ENCODE measurements at places on chromosomes 5 and 9. TPM values are rescaled to one million over a fixed set of nuclear protein-coding genes. Genes with fewer than 3 reads are reported as not detected.

The THBS4 gene
- 1.4 TPM for total RNA-seq

The SIMC1 gene
- 13.1 TPM for total RNA-seq

The RIMOC1 gene
- 14.8 TPM for total RNA-seq

The LCN15 gene
- not detected for total RNA-seq

The GPX8 gene
- total RNA-seq: 70.8 TPM

The NXNL2 gene
- total RNA-seq: not detected

The SLCO4C1 gene
- total RNA-seq: 0.29 TPM

The GARIN3 gene
- not detected for total RNA-seq

The SLC12A2 gene
- 136 TPM for total RNA-seq

The KIF3A gene
- total RNA-seq: 13.7 TPM

The KIAA0825 gene
- 2.9 TPM for total RNA-seq

The GADD45G gene
- total RNA-seq: 0.35 TPM

The SPINK7 gene
- not detected for total RNA-seq

The SH3TC2 gene
- total RNA-seq: 2.5 TPM

The DPYSL3 gene
- 67.0 TPM for total RNA-seq

The SLIT3 gene
- 7.4 TPM for total RNA-seq

The DOK3 gene
- total RNA-seq: 15.6 TPM

The LIFR gene
- 35.2 TPM for total RNA-seq

The ARHGEF39 gene
- total RNA-seq: 0.39 TPM

The RABEPK gene
- total RNA-seq: 30.5 TPM

The CCDC112 gene
- 9.4 TPM for total RNA-seq

The OTULINL gene
- total RNA-seq: 0.34 TPM

The FGF1 gene
- 1.5 TPM for total RNA-seq

The ZNF883 gene
- 4.1 TPM for total RNA-seq

The ZNF474 gene
- not detected for total RNA-seq

The ZBED3 gene
- total RNA-seq: 7.1 TPM

The FGFR4 gene
- total RNA-seq: 6.2 TPM

The NUTM2F gene
- total RNA-seq: not detected

The DMRTA1 gene
- total RNA-seq: 1.8 TPM

The ADAMTSL2 gene
- 0.05 TPM for total RNA-seq

The BARHL1 gene
- total RNA-seq: not detected

The SNCB gene
- total RNA-seq: 1.8 TPM

The IFNB1 gene
- total RNA-seq: not detected

The FBXL7 gene
- total RNA-seq: 26.4 TPM

The HEMGN gene
- not detected for total RNA-seq

The C1QTNF3 gene
- 10.5 TPM for total RNA-seq

The SLCO6A1 gene
- total RNA-seq: not detected

The BRIX1 gene
- 18.5 TPM for total RNA-seq

The TAL2 gene
- total RNA-seq: not detected

The C6 gene
- total RNA-seq: 0.05 TPM

The CTXN3 gene
- not detected for total RNA-seq

The NTNG2 gene
- total RNA-seq: 0.58 TPM

The OLFM1 gene
- 0.58 TPM for total RNA-seq

The GARNL3 gene
- 2.9 TPM for total RNA-seq

The DOCK8 gene
- total RNA-seq: 1.2 TPM

The SLC34A1 gene
- not detected for total RNA-seq

The OTP gene
- total RNA-seq: not detected

The RGS7BP gene
- total RNA-seq: 24.1 TPM

The CARD9 gene
- 0.15 TPM for total RNA-seq

The C5orf24 gene
- 71.4 TPM for total RNA-seq

The SMIM32 gene
- not detected for total RNA-seq

The NTRK2 gene
- total RNA-seq: 0.35 TPM
